ENCODE measurements at places on chromosomes 13 and 19.

- no peak for DNase-seq
These were observed 165.1 kb downstream of the PDS5B start for GRCh38 chr13:32751340-32751739.

- no peak for DNase-seq
These were observed 26.8 kb upstream of the TINCR start for GRCh38 chr19:5594521-5594950.

DNA sequence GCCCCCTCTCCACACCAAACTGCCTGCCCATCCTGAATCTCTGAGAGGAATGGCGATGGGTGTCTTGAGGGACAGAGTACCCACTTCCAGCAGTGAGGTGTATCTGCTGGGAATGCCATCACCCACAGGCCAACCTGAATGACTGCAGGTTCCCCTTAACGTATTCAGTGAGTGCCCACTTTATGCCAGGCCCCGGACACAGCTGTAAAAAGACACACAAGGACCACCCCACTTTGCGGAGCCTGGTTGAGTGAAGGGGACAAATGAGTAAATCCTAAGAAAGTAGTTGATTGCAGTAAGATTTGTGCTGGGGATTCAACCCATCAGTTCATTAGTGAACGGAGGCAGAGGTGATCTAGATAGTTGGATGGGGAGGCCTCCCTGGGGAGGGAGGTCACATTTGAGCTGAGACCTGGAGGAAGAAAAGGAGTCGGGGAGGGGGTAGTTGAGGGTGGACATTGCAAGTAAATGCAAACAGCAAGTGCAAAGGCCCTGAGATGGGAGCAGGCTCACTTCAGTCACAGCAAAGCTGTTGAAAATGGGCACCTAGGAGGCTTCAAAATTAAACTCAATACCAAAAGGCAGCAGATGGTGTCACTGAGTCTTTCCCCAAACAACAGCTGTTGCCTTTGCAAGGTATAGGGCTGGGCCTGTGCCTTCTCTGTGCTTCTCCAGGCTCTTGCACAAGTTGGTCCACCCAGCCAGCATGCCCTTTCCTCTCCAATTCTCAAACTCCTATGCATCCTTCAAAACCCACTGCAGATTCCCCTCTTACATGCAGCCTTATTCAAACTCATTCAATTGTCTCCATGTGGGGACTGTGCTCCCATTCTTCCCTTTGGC is 4.3 kb downstream of the GDF15 start:
- DNase-seq: peak; percentile 23

DNA sequence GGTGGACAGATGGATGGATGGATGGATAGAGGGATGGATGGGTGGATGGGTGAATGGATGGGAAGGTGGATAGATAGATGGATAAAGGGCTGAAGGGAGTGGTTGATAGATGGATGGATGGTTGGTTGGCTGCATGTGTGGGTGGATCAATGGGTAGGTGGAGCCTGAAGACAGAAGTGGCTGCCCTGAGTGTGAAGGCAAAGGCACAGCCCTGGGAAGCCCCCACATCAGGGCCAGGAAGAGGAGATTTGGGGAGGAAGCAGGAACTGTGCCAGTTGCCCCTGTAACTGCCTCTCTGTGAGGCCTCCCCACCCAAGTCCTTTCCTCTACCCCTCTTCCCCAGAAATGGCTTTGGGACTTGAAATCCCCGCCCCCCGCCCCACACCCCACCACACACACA is 43.4 kb upstream of the NFIC start:
- DNase-seq: no peak

GRCh38 chr19:33063356-33063752 is 1.3 kb downstream of the RHPN2 start:
- DNase-seq: no peak

DNA sequence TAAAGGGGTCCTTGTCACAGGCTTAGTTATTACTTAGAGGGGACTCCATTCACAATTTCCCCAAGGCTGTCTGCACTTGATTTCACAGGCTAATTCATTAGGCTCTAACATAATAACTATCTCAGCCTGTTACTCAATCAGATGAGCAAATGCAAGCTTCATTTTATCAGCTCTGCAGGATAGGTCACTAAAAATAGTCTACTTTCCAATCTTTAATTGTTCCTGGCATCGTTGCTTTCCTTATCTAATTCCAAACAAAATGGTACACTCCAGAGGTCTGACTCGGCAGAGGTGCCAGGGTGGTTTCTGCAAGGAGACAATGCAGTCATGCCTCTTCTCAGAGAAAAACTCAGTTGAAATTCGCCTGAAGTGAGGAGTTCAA is 69.7 kb upstream of the SLC15A1 start:
- no peak for DNase-seq

GRCh38 chr13:77176350-77176749 is 149.4 kb upstream of the FBXL3 start:
- DNase-seq: no peak

DNA sequence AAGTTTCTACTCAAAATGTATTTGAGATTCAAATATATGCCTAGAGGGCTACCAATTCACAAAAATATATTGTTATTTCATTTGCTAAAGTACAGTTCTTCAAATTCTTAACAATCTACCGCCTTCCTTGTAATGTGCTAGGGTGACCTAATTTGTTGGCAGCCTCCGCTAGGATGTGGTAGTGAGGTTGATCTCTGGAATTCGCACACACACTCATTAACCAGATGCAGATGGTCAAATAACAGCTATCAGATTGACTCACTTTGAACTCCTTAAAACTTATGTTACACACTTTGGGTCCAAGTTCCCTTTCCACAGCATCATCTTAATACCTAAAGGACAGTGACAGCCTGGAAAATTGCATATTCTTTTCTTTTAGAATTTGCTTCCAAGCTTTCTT is 367.3 kb downstream of the DCT start:
- DNase-seq: no peak

DNA sequence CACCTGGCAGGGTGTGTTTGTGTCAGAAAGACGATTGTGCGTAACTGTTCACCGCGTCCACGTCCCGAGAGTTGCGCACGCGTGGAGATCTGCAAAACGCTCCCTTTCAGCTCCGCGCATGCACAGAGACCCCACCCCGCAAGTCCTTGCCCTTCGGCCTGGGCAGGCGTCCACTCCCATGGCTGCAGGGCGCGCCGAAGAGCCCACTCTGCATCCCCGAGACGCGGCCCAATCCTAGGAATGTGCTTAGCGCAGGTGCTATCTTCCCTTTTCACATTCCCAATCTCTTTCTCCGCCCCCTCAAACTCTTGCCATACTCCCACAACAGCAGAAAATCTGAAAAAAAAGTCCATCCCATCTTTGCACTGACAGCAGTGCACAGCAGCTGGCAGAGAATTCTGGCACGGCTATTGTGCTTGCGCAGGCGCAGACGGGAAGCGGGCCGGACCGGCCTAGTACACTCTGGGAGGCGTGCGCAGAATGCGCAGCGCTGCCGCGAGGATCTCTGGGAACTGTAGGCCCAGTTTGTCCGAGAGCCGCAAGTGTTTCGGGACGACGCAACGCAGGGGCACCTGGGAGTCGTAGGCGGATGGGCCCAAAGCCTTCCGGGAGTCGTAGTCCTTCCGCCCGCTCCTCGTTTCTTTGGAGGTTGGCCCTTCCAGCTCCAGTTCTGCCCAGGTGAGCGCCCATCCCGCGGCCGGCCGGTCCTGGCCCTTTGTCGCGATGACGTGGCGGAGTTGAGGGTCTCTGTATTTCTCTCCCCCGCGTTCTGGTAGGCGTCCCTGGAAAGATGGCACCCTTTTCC is 23.1 kb downstream of the ZNF175 start:
- peak; percentile 97 for DNase-seq

GRCh38 chr13:26473571-26474230 is 83.8 kb upstream of the WASF3 start:
- DNase-seq: peak; percentile 10

GRCh38 chr13:98454389-98454881 is 122.5 kb downstream of the STK24 start:
- DNase-seq: no peak

DNA sequence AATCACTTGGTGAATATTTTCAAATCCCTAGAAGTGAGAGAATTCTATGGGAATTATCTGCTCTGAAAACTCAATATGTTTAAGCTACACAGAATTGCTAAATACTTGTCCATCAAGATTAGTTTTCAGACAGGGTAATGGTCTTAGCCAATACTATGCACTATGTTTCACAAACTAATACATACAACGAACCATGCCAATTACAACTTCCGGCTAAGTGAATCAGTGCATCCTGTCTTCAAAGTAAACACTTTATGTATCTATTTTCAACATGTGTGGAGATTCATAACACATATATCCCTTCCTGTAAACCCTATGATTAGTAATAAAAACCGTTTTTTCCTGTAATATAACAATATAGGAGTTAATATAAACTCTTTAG is 181.5 kb downstream of the POSTN start:
- no peak for DNase-seq

DNA sequence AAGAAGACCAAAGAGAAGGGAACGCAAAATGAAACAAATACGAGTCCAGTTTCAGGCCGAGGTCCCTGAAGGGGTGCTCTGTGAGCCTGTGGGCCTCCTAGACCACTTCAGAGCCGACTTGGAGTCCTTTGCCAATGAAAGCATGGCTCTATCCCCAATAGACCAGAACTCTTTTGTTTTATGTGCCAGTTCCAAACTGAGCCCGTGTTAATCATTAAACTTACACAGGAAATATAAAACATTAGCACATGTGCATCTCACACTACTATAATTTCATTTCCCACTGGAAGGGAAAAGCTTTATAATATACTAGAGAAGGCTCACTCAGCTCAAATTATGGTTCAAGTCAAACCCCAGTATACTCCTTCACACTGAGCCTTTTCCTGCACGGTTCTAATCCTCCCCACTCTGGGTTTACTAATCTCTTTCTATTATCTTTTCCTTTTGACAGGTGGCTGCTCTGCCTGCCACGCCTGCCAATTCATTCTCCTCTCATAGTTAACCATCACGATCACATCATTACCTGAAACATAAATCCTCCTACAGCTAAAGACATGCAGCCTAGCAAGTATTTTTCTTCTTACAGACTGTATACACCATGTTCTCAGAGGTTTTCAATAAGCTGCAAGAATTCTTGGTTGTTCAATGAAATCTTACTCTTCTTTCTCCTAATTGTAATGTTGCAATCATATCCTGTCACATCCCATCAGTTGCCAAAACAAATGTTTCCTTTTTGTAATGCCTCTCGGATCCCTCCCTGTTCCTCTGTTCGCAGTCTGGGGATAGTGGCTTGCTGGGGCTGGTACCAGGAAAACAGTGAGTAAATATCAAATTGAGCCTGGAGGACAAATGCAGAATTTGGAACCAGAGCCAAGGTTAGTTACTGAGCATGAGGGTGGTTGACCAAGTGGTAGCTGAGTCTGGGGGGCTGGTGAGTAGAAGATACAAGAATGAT is 18.8 kb upstream of the WASF3 start:
- DNase-seq: no peak

- no peak for DNase-seq
These were observed 137.3 kb downstream of the KCTD15 start for GRCh38 chr19:33933931-33934330.

- peak; percentile 8 for DNase-seq
These were observed 22.0 kb upstream of the UBAC2 start for GRCh38 chr13:99178636-99179035.

GRCh38 chr19:16199275-16199932 is 1.7 kb downstream of the AP1M1 start:
- peak; percentile 21 for DNase-seq

DNA sequence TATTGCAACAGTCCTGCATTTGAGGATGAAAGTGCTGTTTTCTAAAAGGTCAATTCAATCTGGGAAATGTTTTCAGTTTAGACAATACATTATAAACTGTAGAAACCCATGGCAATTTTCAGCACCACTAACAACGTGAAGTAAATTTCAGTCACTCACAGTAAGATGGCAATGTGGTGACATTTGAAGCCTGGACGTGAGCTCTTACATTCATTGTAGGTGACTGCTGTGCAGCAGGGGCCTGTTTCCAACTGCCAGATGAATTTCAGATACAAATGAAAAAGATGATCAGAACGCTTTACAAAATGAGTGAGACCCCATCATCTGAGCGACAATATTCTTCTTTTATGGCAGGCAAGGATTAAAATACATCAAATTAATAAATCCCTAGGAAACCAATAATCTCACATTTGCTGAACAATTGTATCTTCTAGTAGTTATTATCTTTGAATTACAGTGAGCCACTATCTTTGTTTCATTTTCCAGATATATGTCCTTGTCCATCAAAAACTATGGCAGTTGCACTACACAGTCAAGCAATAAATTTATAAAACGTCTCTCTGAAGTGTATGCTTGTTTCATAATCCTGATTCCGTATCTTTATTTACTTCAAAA is 1816.8 kb downstream of the OLFM4 start:
- DNase-seq: no peak

GRCh38 chr19:47494729-47495128 is 10.7 kb upstream of the KPTN start:
- no peak for DNase-seq

DNA sequence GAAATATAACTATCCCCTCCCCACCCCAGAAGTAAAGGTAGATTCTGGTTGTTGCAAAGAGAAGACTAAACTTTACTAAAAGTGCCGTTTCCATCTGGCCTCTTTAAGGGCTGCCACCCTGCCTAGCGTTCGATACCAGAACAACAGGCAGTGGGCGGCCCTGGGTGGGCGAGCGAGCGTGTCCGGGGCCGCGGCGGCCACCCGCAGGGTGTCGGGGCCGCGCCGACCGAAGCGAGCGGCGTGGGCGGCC is 2.6 kb downstream of the FGF9 start:
- no peak for DNase-seq

DNA sequence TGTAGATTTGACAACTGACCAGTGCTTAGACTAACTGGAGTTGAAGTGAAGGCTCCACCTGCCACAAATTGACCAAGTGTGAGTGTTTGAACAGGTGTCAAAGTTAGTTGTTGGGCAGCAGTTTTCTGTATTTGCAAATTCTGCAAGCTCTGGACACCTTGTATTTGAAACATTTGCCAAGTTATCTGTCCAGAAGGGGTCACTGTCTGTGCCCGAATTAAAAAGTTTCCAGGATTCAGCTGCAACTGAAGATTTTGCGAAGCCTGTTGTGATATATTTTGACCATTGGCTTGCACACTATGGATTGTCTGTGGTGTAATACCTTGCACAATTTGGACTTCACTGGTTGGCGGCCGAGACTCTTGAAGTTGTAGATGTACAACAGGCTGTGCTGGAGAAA is 1690.7 kb downstream of the SLITRK5 start:
- DNase-seq: no peak

- DNase-seq: no peak
These were observed 38.6 kb upstream of the LAMP1 start for GRCh38 chr13:113258321-113259054.

DNA sequence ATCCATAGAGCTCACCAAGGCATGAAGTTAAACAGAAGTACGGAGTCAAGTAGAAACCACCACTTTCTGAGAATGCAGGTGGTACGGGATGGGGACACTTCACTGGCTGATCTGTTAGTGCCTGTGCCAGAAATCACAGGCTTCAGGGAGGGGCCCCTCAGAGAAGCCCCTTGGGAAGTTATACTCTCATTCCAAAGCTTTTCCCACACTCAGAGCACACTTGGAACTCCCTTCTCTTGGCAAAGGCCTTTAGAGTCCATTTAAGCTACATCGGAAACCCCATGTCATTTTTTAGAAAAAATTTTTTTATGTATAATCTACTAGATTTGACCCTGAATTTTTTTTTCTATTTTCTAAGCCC is 80.7 kb upstream of the WASF3 start:
- DNase-seq: no peak
